ENCODE measurements at places on chromosomes 3 and 15.

- DNase-seq, result no peak
Observed at GRCh38 chr3:134722969-134723368, 72.1 kb upstream of the EPHB1 start.

DNA sequence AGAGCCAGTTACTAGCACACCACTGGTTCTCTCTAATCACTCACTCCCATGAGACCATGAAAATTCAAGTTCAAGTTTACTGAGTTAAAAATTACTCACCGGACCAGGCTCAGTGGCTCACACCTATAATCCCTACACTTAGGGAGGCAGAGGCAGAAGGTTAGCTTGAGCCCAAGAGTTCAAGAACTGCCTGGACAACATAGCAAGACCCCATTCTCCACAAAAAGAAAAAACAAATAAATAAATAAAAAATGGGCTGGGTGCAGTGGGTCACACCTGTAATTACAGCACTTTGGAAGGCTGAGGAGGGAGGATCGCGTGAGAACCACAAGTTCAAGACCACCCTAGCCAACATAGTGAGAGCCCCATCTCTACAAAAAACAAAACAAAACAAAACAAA is 21.2 kb upstream of the CILP start:
- DNase-seq, result no peak

DNA sequence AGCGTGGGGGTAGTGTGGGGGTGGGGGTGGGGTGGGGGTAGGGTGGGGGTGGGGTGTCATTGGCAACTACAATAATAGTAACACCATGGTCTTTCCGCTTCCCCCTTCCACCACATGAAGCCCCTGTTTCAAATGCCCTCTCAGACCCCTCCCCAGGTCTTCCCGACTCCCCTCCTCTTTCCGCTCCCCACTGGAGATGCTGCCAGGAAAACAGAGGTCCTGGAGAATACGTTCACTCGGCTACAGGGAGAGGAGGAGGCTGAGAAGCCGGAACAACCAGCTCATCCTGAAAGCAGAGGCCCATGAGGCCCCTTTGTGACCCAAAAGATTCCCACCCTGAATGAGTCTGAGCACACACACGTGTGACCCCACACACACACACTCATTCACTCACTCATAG is 75.4 kb downstream of the CPN2 start:
- DNase-seq, result no peak

DNA sequence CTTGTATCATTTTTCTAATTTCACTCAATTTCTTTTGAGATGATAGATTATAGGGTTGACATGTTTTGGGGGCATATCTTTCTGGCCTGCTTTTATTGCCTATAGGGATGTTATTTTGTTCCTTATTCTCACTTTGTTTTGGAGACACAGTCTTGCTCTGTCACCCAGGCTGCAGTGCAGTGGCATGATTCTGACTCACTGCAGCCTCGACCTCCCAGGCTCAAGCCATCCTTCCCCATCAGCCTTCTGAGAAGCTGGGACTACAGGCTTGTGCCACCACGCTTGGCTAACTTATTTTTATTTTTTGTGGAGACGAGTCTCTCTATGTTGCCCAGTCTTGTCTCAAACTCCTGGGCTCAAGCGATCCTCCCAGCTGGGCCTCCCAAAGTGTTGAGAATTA is 72.8 kb upstream of the FAN1 start:
- DNase-seq, result no peak

- peak; percentile 45 for DNase-seq
Observed at GRCh38 chr3:11638495-11639358, 5.0 kb downstream of the VGLL4 start.

DNA sequence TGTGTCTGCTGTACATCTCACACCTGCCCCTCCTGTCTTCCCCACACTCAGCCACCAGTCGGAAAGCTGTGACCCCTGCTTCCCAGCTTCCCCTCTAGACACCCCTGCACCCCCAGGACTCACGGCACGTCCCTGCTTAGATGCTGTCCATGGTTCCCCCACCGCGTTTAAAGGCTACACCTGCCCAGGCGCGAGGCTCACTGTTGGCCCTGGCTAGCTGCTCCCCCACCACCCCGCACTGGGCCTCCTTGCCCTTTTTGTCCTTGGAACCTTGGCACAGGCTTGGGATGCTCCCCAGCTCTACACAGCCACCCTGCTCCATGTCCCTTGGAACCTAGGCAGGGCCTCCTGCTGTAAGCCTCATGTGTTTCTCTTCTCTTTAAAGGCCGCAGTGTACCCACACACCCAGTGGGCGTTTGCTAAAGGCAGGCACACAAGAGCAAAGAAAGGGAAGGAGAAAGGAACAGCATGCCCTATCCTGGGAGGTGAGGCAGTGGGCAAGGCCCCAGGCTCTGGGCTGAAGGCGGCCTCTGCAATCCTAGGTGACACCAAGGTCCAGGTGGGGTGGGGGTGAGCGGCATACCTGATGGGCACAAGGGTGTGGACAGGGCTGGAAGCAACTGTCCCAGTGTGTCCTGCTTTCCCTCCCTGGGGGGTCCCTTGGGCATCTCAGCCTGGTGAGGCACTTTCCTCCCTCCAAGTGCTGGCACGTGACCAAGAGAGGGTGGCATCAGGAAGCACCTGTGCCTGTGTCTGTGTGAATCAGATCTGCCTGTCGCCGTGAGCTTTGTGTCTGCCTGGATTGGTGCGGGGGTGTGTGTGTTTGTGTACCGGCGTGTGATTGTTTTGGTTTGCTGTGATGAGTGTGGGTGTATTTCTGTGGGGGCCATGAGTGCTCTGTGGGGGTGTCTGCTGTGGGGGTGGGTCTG is 54.4 kb downstream of the TPRA1 start:
- DNase-seq, result no peak
